ENCODE measurements at places on chromosomes 1 and 21.

GRCh38 chr1:11858968-11859871 lies 475 bp upstream of the NPPB start:
- DNase-seq = no peak

- peak; percentile 81 for DNase-seq
These were observed 49.5 kb upstream of the GPR52 start for GRCh38 chr1:174398246-174398645.

DNA sequence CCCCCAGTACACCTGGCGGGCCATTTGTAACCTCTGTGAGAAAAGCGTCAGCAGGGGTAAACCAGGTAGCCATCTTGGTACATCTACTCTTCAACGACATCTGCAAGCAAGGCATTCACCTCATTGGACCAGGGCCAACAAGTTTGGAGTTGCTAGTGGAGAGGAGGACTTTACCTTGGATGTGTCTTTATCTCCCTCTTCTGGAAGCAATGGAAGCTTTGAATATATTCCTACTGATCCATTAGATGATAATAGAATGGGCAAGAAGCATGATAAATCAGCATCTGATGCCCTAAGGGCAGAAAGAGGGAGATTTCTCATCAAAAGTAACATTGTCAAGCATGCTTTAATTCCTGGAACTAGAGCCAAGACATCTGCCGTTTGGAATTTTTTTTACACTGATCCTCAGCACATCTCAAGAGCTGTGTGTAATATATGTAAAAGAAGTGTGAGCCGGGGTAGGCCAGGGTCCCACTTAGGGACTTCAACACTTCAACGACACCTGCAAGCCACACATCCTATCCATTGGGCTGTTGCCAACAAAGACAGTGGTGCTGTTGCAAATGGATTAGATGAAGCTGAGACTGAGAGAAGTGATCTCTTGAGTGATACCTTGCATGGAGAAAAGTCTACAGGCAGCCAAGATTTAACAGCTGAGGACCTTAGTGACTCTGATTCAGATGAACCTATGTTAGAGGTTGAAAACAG lies 2.7 kb downstream of the ZBED6 start:
- DNase-seq = no peak

DNA sequence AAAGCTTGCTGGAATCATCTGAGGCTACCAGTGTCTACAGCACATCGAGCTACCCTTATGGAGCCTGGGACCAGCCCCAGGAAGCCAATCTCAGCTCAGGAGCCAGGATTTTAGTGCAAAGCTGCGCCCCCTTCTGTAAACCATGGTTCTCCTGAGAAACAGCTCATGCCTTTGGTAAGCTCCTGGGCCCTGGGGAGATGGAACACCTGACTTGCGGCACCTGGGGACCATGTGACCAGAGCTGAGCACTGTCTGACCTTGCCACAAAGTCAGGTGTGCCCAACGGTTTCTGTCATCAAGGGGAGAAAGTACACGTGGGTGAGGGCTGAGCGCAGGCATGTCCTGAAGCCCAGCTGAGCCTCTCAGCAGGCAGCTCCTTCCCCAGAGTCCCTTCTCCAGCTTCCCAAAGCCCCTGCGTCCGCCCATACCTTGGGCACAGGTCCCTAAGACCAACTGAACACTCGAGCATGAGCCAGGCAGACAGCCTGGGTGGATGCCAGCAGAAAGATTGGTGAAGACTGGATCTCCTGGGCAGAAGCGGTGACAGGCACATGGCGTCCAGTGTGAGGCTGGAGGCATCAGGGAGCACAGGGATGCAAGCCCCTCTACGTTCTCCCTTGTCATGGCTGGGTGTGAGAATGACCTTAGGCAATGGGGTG lies 57.9 kb upstream of the TENT5B start:
- DNase-seq = no peak

- no peak for DNase-seq
These were observed 18.3 kb upstream of the KCNE1 start for GRCh38 chr21:34530261-34530660.

GRCh38 chr1:185144233-185144632 lies 12.5 kb downstream of the TRMT1L start:
- DNase-seq = peak; percentile 10

DNA sequence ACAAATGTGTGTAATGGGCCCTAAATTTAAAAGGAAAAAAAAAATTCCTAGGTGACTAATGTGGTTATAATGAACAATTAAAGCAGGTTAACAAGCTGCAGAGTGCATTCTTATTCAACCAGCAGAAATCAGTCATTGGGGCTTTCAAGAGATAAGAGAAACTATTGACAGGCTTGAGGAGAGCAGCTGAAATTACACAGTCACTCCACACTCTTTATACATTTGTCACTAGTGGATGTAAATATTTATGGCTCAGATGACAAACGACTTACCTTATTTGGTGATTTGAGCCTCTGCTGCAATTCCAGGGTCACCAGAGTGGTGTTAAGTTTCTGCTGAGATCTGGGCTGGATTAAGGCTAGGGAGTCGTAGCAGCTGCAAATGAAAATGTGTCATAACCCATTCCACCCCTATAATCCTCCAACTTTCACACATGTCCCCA lies 896.3 kb downstream of the TTLL7 start:
- no peak for DNase-seq
